Stimulated activated CD4-positive, alpha-beta T cell treated with anti-CD3 and anti-CD28 coated beads, Interleukin-15, amount 100 ng/mL, for 1 hour (primary cell): ENCODE measurements at places on chromosomes 11 and 22.

DNA sequence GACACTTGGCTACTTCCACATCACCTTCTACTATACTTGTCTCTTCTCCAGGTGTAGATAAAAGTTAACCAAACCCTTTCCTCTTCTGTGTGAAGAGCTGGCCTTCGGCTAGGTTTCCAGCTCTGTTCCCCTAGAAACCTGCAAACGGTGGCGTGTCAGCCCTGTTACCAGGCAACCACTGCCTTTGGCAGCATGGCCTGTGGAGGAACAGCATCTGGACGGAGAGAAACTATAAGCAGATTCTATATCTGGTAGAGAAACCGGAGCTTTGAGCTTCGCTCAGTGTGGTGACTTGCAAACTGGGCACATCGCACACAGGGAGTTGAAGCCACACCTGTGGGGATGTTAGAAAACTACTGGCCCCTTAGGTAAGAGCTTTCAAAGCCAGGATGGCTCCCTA is 35.9 kb downstream of the ARAP1 start:
- DNase-seq, result no peak

DNA sequence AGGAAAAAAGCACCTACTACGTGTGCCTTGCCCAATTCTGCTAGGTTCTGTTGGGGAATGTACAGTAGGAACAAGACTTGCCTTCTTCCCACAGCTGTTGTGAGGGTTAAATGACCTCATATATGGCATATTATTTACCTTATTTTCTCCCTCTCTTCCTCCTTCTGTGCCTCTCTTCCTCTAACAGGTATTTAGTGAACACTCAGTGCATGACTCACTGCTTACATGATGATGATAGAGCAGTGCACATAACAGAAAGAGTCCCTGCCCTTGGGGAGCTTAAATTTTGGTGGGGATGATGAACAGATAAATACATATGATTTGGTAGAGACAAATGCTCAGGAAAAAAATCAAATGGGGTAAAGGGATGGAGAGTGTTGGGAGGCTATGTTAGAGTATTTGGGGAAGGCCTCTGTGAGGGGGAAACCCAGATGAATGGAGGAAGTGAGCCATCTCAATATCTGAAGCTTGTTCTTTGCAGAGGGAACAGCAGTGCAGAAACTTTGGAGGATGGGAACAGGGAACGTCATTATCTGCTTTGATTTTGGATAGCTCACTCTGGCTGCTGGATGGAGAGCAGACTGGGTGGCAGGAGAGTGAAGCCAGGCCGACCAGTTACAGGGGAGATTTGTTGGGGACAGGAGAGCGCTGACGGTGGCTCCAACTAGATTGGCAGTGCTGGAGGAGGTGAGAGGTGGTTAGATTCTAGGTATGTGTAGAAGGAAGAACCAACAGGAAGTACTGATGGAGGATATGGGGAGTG is 95.5 kb upstream of the TENM4 start:
- no peak for DNase-seq

GRCh38 chr11:119046489-119046888 is 10.5 kb downstream of the HYOU1 start:
- no peak for DNase-seq

DNA sequence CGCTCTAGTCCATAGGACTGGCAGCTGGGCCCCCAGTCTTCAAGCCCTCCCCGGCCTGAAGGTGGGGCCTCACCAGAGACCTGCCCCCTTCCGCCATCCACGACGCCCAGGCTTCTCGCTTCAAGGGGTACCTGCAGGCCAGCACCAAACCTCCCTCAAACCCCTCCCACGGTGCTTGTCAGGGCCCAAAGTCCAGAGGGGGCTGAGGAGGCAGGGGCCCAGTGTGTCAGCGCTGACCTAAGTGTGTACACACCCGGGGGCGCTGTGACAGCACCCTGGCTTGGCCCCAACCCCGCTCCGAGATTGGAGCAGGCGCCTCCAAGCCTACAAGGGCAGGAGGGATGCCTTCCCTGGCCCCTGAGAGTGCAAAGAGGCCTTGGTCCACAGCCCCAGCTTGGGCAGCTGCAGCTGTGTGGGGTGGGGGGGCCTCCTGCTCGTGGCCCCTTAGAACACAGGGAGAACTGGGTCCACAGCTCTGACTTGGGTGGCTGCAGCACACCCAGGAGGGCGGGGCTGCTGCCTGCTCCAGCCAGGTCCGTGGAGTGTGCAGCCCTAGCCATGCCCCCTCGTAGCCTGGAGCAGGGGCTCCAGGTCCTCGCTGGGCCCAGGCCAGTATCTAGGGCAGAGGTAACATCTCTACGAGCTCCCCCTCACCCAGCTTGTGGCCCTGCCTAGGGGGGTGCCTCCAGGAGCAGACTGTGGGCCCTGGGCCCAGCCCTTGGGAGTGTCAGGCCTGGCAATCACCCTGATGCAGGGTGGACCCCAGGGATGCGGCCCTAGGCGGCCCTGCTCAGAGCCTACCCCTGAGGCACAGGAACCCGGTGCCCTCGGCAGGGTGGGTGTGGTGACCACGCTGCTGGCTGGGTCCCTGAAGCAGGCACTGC is 4.9 kb downstream of the SBF2 start:
- DNase-seq, result no peak

- DNase-seq, result no peak
Observed at GRCh38 chr11:20669820-20670684, 666 bp downstream of the NELL1 start.

- DNase-seq, result no peak
Observed at GRCh38 chr11:35654711-35655110, 7.9 kb upstream of the TRIM44 start.

DNA sequence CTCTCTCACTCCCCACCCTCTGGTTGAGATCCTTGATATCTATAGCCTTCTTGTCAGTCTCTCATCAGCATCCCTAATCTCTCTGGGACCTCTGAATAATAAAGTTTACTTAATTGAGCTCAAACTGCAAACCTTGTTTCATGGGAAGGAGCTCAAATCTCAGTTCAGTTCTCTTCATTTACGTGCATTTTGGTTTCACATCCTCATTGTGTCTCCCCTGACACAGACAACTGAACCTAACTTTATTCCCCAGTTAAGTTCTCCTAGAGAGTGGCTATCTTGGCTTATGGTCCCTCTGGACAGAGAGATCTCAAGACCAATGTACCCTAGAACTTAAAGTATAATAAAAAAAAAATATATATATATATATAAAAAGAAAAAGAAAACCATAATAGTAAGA is 47.3 kb downstream of the NXPE2 start:
- no peak for DNase-seq

DNA sequence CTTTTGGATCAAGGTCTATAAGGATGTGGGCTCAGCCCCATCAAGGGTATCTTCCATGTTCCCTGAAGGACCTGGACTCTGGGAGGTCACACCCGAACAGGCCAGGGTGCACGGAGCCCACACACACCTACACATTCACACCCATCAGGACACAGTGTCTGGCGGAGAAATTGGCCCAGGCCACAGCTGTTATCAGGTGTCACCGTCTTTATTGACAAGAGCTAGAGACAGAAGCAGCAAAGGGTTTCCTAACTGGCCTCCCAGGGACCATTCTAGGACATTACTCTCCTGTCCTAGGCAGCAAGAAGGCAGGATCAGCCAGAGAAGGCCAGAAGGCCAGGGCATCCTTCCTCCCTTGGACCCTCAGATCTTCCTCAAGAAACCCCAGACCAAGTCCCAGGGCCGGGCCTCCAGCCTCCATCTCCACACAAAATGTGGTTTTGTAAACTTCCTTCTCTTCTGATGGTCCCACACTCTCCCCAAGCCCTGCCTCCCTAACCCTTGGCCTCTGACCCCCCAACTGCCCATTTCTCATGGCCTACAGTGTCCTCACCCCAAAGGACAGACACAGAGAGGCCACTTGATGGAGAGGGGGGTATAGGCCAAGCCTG is 8.1 kb downstream of the SSTR3 start:
- no peak for DNase-seq

DNA sequence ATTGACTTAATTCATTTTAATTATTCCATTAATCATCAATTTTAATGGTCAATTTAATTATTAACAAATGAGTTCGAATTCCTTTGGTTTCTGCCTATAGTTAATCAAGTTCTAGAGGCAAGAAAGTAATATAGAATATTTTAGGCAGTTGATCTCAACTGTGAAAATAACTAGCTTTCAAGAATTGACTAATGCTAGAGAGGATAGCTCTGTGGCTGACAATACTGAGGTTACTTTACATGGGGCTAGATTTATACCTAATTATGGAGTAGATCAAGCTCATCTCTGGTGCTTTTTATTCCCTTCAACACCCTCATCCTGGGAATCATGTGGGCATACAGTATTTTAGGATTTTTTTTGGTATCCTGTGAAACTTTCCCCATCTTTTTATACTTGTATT is 259.4 kb downstream of the GRM5 start:
- no peak for DNase-seq

DNA sequence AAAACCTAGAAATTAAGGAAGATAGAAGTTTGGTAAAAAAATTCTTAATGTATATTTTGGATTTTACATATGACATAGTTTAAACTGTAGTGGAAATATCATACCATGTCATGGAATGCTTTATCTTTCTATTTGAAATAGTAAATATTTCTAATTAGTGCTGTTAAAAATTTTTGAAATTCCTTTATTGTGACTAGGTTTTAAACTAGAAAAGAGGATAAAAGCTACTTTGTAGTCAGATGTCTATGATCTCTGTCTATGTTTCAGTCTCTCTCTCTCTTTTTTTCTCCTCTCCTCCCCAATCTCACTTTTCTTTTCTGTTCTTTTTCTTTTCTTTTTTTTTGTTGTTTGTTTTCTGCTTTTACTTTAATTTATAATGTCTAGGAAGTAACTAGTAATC is 226.2 kb downstream of the TMEM135 start:
- no peak for DNase-seq

DNA sequence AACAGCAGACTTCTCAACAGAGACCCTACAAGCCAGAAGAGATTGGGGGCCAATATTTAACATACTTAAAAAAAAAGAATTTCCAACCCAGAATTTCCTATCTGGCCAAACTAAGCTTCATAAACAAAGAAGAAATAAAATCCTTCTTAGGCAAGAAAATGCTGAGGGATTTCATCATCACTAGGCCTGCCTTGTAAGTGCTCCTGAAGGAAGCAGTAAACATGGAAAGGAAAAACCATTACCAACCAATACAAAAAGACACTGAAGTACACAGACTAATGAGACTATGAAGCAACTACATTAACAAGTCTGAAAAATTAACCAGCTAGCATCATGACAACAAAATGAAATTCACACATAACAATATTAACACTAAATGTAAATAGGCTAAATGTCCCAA is 947.9 kb upstream of the CHORDC1 start:
- DNase-seq, result no peak

GRCh38 chr11:33912405-33913361 is 20.8 kb upstream of the LMO2 start:
- DNase-seq, result no peak

DNA sequence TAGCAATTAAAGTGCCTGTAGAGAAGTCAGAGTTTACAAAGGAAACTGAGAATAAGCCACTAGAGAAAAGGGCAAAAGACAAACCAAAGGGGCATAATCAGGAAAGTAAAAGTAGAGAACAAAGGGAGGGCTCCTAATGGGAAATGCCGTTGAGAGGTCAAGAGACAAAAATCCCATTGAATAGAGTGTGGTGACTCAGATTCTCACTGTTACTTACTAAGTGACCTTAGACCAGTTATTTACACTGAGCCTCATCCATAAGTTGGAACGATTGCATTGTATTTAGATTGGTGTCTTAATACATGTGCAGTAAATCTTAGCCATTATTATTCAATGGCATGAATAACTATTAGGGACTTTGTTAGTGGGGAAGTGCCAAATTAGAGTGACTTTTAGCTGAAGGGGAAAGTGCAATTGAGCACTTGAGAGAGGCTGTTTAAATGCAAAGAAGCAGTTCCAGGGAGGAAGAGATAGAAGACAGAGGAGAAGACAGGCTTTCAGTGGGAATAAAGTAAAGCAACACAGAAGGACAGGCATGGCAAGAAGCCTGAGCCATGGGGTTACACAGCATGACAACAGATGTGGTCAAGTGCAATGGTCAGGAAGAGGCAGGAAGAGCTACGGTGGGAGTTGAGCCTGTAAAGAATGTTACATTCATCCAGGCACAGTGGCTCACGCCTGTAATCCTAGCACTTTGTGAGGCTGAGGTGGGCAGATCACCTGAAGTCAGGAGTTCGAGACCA is 82.6 kb downstream of the UBASH3B start:
- no peak for DNase-seq

- no peak for DNase-seq
Observed at GRCh38 chr11:3832816-3833215, 7.9 kb downstream of the RHOG start.
